Activated CD4-positive, alpha-beta T cell treated with anti-CD3 and anti-CD28 coated beads, Interleukin-2, Interleukin-6, amounts not matched to agents 100 ng/mL and 50 ng/mL, durations not matched to agents 16 hours and 8 hours (primary cell): ENCODE measurements at places on chromosomes 7 and 10.

DNA sequence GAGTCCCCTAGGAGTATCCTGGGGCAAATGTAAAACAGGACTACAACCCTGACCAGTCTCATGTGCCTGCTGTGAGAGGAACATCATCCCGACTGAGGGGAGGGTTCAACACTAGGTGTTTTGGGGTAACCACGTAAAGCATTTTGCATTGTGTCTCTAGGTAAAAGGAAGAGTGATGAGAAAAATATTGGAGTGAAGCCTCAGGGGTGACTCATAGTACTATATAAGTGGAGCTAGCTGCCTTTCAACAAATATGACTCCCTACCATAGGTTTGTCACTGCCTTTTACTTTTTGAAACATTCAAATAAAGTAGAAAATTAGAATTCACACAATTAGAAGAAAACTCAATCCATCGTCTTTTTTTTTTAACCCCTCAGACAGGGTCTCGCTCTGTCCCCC, 2.6 kb upstream of the CAMK2G start:
- DNase-seq = no peak

DNA sequence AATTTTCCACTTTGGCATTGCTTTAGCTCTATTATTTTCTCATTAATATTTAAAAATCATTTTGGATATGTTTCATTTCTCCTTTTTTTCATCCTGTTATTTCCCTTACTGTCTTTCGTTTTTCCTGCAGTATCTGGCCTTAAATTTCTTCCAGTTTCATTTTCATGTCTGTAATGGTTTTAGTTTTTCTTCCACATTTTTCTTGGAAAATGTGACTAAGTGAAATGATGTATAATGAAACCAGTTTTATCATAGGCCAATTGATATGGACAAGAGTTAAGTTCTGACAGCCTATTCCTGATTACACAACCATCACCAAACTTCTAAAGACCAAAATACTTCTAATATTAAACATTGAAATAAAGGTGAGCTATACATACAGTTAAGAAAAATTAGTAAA, 158.5 kb downstream of the LHFPL3 start:
- DNase-seq = no peak

DNA sequence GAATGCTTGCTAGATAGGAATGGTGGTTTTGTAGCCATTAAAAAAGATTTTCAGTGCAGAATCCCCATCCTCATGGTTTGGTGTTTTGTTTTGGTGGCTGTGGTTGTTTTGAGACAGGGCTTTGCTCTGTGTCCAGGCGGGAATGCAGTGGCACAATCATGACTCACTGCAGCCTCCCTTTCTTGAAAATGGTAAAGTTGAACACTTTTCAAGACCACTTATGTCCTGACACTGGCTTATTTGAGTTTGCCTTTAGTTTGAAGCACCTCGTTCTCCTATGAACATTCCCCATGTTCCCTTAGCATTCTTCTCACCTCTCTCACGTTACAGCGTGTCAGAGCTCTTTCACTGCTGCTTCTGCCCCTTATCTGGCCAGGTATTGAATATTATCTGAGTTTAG, 140.1 kb downstream of the LRRC4 start:
- no peak for DNase-seq

DNA sequence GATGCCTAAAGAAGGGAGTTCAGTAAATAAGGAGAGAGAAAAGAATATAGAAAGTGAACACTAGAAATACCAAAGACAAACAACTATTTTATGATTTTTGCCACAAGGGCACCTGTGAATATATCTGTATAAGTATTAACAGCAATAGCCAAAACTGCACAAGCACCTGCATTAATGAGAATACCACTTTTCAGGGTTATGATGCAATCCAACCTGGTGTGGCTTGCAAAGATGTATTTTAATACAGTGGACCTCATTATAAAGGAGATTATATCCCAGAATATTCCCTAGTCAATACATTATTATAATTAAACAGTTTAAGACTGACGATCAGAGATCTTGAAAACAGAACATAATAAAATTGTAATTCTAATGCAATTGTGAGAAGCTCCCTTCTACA, 4.0 kb downstream of the BRAF start:
- no peak for DNase-seq

- no peak for DNase-seq
These were observed 150.3 kb downstream of the COL28A1 start for GRCh38 chr7:7385421-7385820.

DNA sequence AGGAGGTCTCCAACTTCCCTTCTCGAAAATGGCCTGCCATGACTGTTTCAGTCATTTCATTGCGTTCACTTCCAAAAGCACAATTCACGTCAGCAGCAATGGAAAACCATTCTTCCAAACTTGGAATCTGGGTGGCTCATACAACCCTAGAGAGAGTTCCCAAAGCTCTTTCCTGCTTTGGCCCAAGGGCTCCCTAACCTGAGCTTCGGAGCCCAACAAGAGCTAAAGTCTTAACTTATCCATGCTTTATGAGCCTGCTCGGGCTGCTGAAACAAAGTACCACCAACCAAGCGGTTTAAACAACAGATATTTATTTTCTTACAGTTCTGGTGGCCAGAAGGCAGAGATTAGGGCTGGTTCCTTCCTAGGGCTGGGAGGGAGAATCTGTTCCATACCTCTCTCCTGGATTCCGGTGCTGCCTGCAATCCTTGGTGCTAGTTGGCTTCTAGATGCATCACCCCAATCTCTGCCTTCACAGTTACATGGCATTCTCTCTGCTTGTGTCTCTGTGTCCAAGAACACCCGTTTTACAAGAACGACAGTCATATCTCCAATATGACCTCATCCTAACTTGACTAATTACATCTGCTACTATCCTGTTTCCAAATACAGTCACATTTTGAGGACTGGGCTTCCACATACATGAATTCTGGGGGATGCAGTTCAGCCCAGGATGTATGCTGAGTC, 33.5 kb downstream of the CAMK2B start:
- DNase-seq = no peak

DNA sequence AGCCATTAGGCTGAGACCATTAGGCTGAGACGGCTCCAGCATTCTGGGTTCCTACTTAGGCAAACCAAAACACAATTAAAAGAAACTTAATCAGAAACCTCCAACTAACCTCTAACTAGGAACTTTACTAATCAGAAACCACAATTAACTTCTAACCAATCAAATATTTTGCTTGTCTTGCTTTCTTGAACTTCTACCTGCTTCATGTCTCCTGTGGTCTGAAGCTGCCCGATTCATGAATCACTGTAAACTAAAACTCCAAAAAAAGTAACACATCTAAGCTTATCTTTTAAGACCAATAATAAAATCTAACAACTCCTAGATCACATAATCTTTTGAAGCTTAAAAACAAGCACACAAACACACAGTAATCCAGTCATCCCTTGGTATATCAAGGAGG, 76.1 kb downstream of the PDSS1 start:
- no peak for DNase-seq
